ENCODE measurements at places on chromosomes 4 and X.

- peak; percentile 36 for DNase-seq
Observed at GRCh38 chrX:38117485-38117884, 103.2 kb downstream of the SRPX start.

DNA sequence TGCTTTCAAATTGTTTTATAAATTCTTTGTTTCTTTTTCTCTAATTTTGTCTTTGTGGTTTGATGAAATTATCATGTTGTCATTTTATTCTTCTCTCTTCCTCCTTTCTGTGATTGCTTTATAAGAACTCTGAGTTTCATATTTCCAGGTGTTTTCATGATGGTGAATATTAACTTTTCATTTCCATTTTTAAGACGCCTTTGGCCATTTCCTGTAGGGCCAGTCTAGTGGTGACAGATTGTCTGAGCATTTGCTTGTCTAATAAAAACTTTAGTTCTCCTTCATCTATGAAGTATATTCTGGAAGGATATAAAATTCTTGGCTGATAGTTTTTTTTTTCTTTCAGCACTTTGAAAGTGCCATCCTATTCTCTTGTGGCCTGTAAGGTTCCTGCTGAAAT is 128.1 kb downstream of the FAM13A start:
- no peak for DNase-seq

DNA sequence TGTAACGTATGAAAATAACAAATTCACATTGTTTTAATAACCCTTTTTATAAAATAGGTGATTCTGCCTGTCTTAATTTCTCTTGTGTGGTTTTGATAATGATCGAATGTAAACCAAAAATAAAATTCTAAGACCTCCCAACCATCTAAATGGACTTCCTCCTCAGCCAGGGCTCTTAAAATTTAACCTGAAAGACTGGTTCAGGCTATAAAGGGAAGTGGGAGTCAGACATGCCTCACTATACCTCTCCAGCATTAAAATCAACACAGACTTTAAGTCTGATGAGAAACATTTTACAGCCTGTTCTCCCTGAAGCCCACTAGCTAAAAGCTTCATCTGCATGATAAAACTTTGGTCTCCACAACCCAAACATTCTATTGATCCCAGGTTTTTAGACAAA is 97.6 kb upstream of the STIM2 start:
- DNase-seq: no peak

- DNase-seq: no peak
Observed at GRCh38 chr4:77176640-77177039, 19.6 kb downstream of the CCNG2 start.

GRCh38 chr4:14749910-14750309 is 252.4 kb upstream of the CPEB2 start:
- peak; percentile 11 for DNase-seq

GRCh38 chr4:179361978-179362486 is 1919.8 kb upstream of the AGA start:
- DNase-seq: no peak

- DNase-seq: no peak
Observed at GRCh38 chrX:18899796-18900380, 84.0 kb downstream of the PHKA2 start.

DNA sequence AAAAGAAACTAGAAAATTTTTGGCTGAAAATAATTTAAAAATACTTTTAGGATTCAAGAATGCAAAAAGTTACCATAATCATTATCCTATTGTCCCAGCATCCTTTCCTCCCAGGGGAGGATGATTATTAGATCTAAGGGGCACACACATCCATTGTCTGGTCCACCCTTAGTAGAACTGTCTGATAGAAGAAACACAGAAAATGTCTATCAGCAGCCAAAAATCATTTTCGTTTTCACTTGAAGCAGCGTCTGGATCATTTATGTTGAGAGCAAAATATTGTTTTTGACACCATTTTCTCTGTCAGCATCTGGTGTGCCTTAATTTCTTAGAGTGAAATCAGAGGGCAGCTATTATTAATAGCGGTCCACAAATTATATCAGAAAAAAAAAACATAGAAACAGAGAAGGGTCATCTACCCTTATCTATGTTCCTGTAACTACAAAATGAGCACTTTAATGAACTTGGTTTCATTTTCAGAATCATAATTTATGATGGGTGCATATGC is 446.3 kb downstream of the TRAM1L1 start:
- DNase-seq: no peak

DNA sequence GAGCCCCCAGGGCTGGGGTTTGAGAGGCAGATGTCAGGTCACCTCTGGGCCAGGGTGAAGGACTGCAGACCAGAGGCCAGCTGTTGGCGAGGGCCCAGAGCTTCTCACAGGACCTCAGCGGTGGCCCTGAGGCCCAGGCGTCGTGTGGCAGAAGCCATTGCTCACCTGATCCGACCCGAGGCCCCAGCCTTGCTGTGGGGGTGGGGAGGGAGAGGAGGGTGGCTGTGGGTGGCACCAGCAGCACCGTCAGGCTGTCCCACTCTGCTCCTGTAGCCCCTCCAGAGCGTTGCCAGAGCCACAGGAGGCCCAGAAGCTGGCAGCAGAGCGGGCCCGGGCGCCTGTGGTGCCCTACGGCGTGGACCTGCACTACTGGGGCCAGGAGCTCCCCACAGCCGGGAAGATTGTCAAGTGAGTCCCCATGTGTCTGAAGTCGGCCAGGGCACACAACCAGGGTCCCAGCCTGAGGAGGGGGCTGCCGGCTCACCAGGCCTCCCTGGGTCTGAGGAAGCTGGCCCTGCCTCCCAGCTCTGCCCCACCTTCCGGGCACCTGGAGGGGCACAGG is 28.8 kb downstream of the UVSSA start:
- DNase-seq: no peak

DNA sequence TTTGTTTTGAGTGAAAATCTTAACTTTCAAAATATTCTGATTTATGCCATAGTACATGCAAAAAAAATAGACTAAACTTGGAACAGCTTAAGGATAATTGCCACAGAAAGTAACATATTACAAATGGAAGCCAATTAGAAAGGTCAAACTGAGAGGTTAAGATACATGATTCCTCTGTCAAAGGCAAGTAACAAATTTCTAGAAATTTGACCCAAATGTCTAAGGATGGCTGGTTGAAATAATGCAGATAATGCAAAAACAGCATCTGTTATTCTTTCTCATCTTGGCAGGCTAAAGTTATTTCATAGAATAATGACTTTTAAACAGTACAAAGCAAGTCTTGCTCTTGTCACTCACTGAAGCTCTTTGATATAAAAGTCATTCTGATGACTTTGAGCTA is 10.5 kb downstream of the FGF5 start:
- no peak for DNase-seq

GRCh38 chr4:182478475-182478874 is 235.3 kb downstream of the TENM3 start:
- peak; percentile 76 for DNase-seq

DNA sequence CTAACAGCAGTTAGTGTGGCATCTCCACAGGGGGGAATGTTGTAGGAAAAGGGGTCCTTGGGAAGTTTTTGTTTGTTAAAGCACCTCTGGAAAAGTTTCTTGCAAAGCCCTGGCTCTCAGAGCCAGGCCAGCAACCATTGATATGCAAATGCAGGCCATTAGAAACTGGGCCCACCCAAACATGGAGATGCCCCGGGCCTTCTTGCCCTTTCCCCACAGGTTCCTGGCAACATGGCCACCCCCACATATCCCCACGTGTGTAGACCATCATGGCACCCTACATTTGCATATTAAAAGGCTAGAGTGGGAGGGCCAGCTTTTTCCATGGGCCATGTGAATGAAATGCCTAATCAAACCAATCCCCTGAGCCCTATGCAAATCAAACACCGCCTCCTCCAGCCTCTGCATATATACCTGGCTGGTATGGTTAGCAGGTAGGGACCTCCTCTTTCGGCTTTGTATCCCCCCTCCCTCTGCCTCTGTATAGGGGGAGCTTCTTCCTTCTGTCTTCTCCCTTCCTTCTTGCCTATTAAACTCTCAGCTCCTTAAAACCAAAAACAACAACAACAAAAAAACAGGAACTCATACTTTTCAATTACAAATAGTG is 44.0 kb upstream of the ZCCHC13 start:
- no peak for DNase-seq

DNA sequence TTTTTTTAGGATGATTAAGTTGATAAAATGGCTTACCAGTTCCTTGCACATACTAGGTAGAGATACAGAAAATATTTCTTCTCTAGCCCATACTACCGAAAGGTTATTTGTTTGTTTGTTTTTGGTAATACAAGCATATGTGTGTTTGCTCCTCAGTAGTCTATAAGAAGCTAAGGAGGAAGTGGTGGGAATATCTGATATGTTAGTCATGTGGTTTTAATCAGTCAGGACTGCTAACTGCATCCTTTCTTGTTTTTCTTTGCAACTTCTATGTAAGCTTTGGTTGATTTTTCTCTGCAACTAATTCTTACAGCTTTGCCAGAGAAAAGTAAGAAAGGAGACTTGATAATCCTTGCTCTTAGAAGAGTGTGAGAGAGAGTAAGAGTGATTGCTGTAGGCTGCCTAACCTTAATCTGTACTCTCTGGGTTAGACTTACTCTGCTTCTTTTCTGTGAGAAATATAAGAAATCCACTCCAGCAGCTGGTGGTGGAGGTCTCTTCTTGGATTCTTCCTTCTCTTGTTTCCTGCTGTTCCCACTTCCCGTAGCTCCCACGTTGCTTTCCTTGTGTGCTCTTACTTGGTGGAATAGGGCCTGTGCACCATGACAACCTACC is 28.3 kb downstream of the SEPTIN11 start:
- no peak for DNase-seq

DNA sequence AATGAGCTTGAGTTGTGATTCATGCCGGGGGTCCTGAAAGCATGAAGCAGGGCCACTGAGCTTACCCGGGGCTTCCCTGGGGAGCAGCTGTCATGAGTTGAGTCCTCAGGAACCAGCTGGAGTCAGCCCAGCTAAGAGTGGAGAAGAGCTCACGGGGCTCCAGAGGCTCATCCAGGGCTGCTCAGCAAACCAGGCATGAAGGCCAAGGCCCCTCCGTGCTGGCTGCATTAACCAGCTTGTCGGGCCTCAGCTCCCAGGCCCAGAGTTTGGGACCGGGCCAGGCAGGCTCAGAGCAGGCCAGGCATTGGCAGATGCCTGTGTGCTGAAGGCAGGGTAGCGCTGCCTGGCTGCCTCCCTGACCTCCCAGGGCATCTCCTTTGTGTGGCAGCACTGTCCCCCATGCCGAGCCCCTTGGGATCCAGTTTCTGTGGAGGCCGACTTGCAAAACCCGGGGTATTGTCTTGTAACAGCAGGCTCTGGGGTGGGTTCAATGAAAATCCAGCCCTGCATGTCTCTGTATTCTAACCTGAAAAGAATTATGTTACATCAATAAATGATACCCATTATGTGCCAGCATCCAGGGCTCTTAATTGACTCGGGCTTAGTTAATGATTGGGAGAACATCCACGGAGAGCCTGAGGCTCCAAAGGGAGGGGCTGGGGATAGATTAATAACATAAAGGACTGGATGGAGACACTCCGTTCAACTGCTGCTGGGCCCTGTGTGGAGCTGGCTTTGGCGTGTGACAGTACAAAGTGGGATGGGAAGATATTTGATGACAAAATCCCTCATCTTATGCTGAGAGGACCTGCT is 68.0 kb upstream of the MSX1 start:
- DNase-seq: peak; percentile 34

- no peak for DNase-seq
Observed at GRCh38 chr4:56656346-56656643, 24.8 kb downstream of the HOPX start.

DNA sequence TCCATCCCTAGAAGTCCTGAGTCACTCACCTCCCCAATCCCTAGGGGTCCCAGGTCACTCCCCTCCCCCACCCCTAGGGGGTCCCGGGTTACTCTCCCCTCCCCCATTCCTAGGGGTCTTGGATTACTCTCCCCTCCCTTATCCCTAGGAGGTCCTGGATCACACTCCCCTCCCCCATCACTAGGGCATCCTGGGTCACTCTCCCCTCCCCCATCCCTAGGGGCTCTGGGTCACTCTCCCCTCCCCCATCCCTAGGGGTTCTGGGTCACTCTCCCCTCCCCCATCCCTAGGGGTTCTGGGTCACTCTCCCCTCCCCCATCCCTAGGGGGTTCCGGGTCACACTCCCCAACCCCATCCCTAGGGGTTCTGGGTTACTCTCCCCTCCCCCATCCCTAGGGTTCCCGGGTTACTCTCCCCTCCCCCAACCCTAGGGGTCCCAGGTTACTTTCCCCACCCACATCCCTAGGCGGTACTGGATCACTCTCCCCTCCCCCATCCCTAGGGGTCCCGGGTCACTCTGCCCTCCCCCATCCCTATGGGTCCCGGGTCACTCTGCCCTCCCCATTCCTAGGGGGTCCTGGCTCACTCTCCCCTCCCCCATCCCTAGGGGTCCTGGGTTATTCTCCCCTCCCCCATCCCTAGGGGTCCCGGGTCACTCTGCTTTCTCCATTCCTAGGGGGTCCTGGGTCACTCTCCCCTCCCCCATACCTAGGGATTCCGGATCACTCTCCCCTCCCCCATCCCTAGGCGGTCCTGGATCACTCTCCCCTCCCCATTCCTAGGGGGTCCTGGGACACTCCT is 2.1 kb downstream of the ASMTL start:
- no peak for DNase-seq

- DNase-seq: no peak
Observed at GRCh38 chr4:41709844-41710481, 38.6 kb downstream of the PHOX2B start.

- no peak for DNase-seq
Observed at GRCh38 chrX:31331928-31332327, 260.1 kb upstream of the FTHL17 start.

DNA sequence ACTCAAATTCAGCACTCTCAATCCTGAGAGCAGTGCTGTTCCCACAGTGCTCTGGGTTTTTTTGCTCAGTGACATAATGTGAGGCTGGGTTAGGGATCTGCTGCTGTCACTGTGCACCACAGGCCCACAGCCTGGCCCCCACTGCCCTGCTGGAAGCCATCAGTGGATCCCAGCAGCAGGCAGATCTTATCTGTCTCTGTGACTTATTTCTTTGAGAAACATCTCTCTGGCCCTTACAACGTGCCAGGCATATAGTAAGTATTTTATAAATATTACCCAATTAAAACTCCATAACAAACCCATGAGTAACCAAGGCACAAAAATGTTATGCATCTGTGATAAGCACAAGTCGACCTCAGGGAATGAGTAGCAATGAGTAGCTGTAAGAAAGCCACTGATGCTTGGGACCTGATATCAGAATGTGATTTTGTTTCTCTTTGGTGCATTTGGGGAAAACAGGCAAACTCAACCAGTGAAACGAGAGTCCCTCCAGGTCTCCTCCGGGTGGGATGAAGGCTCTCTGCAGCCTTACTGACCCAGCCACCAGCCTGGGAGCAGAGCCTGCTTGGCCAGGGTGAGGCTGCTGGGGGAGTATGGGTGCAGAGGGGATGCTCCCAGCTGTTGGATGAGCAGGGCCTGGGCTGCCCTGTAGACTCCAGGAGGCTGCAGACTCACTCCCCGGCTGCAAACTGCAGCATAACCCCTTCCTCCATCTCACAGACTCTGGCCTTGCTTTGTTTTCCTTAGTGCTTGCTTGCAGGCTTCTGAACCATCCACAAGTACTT is 172.7 kb upstream of the LNX1 start:
- no peak for DNase-seq

GRCh38 chr4:154983714-154984113 is 202.6 kb downstream of the RBM46 start:
- DNase-seq: no peak

- DNase-seq: no peak
Observed at GRCh38 chrX:17039826-17040225, 93.4 kb downstream of the REPS2 start.

- DNase-seq: no peak
Observed at GRCh38 chrX:19810802-19811201, 76.6 kb downstream of the SH3KBP1 start.

- DNase-seq: peak; percentile 75
Observed at GRCh38 chr4:129335818-129336217, 239.9 kb downstream of the C4orf33 start.

- DNase-seq: no peak
Observed at GRCh38 chr4:14449308-14449707, 553.0 kb upstream of the CPEB2 start.

- no peak for DNase-seq
Observed at GRCh38 chrX:122866532-122866931, 317.5 kb upstream of the GRIA3 start.
